ENCODE measurements at places on chromosomes 11 and 22.

DNA sequence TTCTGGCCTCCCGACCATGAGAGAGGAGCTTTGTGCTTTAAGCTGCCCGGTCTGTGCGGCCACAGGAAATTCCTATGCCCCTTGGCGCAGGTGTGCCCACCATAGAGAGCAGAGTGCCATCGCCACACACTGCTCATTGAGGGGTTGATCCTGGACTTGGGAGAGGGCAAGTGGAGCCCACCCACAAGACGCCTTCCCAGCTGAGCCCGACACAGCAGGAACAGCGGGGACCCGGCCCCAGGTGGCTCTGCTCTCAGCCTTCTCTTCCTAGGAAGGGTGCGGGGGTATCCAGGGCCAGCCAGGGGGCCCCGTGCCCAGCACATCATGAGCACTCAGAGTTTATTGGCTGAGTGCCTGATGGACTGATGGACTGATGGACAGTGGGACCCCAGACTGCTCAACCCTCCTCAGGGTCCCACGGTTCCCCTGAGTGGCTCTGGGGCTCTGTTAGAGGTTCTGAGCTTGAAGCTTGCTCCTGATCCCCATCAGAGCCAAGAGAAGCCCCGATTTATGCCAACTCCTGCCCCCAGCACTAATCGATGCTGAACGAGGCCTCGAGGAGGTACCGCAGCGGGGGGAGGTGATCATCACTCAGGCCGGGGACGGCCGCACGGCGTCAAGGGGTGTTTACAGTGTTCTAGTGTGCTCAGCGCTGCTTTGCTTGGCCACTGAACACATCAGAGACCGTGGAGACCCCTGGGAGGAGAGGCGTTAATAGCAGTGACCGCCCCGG is 13.5 kb upstream of the MRGPRD start:
- DNase-seq, result no peak

- DNase-seq, result no peak
Observed at GRCh38 chr11:117998664-117999353, 12.6 kb downstream of the IL10RA start.

DNA sequence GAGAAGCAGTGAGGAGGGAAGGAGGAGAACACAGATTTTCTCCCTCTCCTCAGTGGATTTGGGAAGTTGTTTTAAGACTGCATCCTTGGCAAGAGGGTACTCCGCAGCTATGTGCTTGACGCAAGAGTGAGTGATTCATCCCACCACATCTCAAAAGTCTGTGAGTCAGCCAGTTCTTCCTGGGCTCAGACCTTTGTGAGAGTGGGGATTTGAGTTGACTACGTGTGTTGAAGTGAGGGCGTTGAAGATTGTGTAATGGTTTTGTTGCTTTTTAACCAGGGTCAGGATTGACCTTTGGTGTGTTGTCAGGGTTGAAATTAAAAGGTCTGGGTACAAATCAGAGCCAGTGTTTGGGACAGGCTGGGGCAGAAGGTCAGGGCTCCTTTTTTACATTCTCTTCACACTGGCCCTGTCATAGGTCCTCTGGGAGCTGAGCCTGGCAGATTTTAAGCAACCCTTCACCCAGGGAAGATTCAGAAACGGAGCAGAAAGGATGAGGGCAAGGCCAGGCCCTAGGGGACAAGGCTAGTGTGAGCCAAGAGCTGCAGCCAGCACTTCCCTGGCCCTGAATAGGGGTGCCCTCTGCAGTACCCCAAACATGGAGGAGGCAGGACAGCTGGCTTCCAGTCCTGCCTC is 4.2 kb upstream of the C11orf86 start:
- DNase-seq, result no peak

GRCh38 chr11:90753546-90753945 is 530.7 kb upstream of the CHORDC1 start:
- no peak for DNase-seq

GRCh38 chr22:28021116-28021997 is 102.3 kb upstream of the PITPNB start:
- DNase-seq, result no peak

DNA sequence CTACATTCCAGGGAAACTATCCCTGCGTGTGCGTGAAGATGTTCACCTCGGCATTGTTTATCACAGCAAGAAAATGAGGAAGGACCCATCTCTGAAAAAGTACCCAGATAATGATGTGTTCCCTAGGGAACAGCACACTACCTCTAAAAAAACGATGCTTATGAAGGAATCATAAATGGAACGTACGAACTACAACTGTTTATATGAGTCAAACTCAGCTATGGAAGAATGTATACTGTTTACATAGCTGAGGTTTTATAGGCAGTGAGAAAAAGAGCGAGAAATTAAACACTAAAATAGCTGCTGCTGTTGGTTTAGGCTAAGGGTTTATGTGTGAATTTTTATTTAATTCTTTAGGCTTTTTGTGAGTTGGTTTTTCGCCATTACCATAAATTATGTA is 48.9 kb downstream of the APOL1 start:
- no peak for DNase-seq

DNA sequence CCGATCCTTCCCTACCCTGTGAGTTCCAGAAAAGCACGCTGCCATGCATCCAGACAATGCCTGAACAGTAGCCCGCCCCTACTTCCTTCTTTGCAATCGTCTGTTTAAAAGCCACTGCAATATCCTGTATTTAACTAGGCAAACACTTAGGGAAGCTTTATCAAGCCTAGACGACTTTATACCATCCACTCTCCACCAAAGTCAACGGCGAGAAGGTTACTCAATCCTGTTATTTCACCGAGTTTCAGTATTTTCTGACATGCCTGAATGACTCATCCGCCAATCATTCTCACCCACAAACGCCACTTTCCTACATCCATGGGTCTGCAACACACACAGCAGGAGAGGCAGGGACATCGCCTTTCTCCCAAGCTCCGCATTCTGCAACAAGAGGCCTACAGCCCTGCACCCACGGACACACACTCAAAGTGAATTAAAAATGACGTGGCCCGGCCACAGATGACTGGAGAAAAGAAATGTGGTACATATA is 9.3 kb downstream of the CELSR1 start:
- no peak for DNase-seq

DNA sequence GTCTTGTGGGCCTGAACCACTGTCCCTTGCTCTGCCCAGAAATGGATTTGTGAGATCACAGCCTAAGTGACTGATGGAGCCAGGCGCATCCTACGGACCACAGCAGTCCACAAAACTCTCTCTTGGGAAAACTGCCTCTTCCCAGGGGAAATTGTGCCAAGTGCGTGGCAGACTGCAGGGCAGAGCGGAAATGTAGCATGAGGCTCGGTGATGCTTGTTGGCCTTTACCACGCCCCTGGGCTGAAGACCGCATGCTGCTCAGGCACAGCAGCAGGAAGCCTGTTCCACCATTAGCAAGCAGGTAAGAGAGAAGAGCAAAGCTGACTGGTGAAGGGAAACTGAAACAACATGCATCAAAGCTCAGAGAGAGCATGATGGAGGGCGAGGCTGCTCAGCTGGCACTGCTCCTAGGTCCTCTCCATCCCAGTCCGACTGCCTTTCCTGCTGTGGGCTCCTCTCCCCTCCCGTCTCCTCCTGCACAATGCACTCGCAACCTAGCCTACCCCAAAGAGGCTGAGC is 26.5 kb upstream of the SCARF2 start:
- DNase-seq, result no peak

- DNase-seq, result no peak
Observed at GRCh38 chr11:30825723-30826122, 239.6 kb upstream of the MPPED2 start.

DNA sequence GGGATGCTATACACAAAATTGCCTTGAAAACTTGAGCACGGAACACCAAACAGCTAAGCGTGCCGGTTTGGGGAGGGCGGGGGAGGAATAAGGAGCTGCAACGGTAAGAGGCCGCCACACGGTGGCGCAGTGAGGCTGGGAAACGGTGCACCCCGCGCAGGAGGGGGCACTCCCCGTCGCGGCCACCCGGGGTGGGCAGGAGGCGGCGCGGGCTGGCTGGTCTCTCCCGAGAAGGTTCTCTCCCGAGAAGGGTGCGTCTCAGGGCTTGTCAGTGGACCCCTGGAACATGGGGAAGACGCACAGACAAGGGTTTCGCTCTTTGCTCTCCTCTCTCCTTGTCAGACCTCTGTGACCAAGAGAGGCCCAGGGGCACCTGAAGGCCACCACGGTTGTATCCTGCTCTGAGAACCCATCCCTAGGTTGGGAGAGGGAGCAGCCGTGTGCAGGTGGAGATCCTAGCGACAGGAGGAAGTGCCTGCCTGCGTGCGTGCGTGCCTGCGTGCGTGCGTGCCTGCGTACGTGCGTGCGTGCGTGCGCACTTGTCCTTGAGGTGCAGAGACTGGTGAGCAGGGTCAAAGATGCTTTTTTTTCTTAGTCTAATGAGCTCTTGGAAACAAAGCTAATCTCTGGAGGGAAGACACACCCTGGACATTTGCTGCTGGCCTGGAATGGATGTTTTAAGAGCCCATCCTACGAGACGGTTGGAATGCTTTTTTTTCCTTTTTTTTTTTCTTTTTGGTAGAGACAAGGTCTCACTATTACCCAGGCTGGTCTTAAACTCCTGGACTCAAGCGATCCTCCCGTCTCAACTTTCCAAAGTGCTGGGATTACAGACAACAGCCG is 18.1 kb upstream of the JAM3 start:
- peak; percentile 64 for DNase-seq

DNA sequence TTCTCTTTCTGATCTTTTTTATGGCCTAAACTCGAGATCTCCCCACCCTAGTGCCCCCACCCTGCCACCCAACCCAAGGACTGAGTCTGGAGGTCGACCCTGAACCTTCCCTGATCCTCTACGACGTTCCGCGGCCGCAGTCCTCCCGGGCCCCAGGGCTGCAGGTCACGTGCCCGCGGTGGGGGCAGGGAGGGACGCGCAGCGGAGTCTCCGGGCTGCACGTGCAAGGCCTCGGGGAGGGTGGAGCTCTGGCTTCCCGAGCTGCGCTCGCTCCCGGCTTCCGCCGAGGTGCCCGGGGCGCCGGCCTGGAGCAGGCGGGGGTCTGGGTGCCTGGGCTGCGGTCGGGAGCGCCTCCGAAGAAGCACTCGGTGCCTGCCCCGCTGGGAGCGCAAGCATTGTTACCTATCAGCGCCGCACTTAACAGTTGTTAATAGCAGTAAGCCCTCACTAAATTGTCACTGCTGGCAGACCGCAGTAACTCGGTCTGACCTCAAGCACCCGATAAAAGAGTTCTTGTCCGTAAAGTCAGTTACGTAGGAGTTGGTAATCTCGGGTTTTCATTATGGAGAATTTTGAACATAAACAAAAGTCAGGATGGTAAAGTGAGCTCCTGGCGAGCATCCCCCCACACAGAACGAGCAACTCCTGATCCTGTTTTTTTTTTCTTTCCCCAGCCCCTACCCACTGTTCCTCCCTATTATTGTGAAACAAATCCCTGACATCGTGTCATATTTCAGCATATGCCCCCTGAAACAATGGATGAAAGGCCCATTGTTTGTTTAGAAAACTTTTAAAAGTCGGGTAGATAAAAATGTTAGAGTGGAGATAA is 69.7 kb upstream of the EP300 start:
- DNase-seq, result peak; percentile 96

GRCh38 chr11:35214792-35215193 is 75.8 kb downstream of the CD44 start:
- no peak for DNase-seq

- DNase-seq, result no peak
Observed at GRCh38 chr11:45185228-45185729, 38.8 kb downstream of the PRDM11 start.

GRCh38 chr22:46942799-46943785 is 180.6 kb downstream of the TBC1D22A start:
- no peak for DNase-seq

DNA sequence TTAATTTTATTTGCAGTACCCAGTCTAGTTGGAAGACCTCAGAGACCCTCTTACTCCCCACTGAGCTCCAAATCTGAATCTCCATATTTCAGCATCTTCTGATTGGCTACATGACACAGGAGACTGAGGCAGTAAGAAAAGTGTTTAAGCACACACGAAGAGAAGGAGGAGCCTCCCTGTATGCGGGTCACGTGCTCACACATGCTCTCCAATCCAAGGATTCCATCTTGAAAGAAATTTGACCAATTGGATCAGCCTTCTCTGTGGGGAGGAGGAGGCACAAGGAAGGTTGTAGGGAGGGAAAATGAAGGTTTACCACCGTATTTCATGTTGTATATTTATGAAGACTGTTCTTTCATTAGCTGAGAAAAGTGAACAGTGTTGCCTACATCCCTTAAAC is 1.2 kb downstream of the OR6T1 start:
- DNase-seq, result no peak

DNA sequence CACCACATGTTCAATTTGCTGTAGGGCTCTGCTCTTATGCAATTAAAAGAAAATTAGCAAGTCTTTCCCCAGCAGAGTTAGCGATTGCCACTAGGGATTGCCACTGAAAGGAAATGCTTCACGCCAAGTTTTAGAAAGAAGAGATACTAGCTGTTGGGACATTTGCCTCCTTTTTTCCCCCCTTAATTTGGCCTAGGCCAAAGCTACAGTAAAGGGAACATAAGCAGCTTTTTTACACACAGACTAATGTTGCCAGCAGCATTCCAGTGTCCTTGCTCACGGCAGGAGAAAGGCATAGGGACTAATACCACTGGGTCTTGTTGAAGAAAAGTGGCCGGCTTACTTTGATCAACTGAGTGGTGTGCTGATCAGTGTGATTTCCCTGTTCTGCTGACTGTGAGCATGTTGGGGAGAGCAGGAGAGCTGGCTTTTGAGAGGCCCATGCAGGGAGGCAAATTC is 71.2 kb downstream of the PHF21A start:
- DNase-seq, result peak; percentile 70

GRCh38 chr11:9030601-9031000 is 26.8 kb upstream of the NRIP3 start:
- DNase-seq, result no peak

DNA sequence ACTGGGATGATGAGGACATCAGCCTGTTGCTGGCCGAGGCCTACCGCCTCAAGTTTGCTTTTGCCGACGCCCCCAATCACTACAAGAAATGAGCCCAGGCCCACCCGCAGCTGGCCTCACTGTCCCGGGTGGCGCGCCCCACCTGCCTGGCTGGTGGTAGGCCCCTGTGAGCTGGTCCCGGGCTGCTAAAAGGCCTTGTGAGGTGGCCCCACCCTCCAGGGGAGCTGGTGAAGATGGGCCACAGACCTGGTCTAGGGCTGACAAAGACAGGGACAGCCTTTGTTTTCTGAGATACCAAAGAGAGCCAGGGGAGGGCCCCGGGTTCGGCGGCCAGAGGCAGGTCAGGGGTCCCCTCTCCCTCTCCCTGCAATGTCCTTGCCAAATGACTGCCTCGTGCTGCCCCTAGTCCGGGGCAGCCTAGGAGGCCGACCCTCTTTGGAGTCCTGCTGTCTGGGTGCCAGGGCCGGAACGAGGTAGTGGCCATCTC is 411.1 kb downstream of the TBC1D22A start:
- no peak for DNase-seq

- DNase-seq, result no peak
Observed at GRCh38 chr11:65851811-65852507, 6.0 kb downstream of the CFL1 start.

Data from thyroid gland (tissue), 4 donors.